ENCODE measurements at places on chromosomes 2 and 18.

DNA sequence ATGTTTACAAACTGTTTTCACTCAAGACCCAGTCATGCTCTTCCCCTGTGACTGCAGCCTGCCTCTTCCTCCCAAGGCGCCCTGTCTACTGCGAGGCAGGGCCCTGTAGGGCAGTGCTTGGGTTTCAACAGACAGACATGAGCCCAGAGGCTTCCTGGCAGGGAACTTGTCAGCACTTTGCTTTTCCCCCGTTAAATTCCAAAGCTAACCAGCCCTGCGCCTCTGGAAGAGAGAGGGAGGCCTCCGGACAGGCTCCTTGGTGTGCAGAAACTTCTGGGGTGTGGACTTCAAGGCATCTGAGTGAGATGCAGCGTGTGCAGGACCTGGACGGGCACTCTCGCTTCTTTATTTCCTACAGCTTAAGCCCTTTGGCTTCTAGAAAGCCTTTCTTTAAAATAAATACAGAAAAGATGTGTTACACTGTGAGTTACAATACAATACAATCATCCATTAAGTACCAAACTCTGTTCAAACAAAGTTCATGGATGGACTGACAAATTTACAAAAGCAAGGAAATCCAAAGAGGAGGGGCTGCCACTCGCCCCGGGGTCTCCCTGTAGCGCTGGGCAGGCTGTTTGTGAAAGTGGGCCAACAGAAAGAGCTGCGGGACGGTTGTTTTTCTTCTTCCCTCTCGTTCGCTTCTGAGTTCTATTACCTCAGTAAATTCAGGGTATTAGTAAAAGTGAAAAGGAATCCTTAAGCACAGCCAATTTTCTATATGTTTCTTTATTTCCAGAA lies 8.8 kb upstream of the ZNF516 start:
- DNase-seq, result no peak

DNA sequence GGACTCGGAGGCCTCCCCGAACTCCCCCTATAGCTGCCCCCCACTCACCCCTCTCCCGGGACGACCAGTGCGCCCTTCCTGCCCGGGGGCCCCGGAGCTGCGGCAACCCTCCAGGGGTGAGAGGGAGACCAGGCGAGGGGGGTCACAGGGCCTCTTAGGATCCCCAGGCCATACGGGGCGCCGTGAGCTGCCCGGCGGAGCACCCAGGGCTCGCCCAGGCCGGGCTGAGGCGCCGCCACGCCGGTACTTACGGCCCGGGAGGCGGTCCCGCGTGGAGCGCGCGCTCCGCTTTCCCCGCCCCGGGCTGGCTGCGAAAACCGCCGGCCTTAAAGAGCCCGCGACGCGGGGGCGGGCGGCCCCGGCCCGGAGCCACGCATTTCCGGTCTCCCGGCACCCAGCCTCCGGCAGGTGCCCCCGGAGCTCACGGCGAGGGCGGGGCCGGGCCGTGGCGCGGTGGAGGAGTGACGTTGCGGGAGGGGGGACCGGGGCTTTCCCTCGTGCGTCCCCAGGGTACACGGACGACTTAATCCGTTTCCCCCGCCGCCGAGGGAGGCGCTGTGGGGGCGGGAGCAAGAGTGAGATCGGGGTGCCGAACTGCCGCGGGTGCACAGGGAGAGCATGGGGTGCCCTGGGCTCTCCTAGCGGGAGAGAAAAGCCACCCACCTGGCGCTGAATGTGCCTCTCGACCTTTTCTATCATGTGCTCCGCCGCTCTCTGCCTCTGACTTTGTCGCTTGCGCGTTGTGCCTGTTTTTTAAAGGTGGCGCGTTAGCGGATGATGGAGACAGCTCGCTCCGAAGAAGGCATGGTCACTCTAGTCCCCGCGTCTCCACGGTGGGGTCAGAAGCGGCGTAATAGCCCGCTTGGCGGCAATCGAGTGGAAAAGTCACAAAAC lies at the start of gene METTL21A:
Gene METTL21A, minus strand, starts transcription at position 381 of the 894 bp plus-strand sequence. CDS start 1,019 bp downstream, outside the sequence.
- DNase-seq, result peak; percentile 83

DNA sequence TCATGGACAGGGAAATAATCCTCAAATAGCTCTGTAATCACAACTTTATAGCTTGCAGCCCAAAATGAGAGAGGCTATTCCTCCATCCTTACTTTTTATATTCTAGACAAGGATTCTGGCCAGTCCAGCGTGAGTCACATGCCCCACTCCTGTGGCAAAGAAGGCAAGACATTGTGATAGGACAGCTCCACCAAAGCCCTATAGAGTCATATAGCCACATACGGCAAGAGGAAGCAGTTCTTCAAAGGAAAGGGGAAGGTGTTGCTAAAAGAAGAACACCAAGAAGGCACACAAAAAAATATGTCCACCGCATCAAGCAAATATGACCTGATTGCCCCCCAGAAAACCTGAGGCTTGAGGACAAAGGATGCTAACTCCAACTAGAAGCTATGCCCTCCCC lies 3.4 kb upstream of the GFPT1 start:
- DNase-seq, result no peak

GRCh38 chr2:148670773-148671172 lies 26.2 kb downstream of the EPC2 start:
- no peak for DNase-seq

GRCh38 chr18:48952287-48953103 lies 1.7 kb upstream of the SMAD7 start:
- peak; percentile 94 for DNase-seq

- DNase-seq, result no peak
These were observed 60.8 kb downstream of the NRP2 start for GRCh38 chr2:205743137-205743536.

- DNase-seq, result no peak
These were observed 56.6 kb downstream of the TRPM8 start for GRCh38 chr2:233973786-233974185.

DNA sequence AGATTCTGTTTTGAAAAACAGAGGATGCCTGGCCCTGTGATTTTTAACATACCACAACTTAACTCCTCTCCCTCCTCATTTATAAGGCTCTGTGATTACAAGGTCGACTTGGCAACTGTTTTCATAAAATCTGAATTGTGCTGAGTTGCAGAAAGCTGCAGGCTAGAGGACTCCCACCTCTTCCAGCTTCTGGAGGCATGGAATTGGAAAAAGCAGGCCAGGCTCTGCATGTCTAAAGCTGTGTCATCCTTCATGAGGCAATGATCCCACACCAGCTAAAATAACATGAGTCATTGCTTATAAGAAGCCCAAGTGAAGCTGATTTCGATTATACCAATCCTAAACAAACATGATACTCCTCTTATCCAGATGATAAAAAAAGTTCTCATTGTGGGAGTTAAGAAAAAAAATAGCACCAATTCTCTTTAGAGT lies 11.7 kb downstream of the ARHGAP28 start:
- peak; percentile 99 for DNase-seq

DNA sequence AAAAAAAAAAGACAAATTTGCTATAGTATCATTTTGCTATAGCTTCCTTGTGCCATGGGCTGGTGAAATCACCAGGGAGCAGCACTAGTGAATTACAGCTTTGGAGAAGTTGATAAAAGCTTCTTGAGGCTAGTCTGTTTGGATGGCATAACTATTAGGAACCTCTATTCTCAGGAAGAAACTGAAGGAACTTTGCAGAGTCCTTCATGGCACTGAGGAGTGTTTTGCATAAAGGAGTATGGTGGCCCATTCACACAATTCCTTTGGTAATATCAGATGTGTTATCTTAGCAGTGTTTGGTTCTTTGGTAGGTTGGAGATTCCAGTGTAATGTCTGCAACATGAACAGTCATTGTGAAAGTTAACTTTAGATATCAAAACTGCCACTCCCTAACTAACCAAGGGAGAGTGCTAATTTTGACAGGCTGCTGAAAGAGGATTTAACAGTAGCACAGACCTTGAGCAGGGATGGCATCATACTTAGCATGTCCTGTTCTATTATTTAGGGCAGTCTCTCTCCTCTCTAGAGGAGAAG lies 76.6 kb upstream of the ZFP36L2 start:
- no peak for DNase-seq

GRCh38 chr2:96143848-96144480 lies 1.3 kb downstream of the DUSP2 start:
- DNase-seq, result no peak

- DNase-seq, result peak; percentile 36
These were observed 141.4 kb downstream of the SPP2 start for GRCh38 chr2:234191819-234192407.

- peak; percentile 43 for DNase-seq
These were observed 13.1 kb downstream of the PPP3R1 start for GRCh38 chr2:68238955-68239822.

DNA sequence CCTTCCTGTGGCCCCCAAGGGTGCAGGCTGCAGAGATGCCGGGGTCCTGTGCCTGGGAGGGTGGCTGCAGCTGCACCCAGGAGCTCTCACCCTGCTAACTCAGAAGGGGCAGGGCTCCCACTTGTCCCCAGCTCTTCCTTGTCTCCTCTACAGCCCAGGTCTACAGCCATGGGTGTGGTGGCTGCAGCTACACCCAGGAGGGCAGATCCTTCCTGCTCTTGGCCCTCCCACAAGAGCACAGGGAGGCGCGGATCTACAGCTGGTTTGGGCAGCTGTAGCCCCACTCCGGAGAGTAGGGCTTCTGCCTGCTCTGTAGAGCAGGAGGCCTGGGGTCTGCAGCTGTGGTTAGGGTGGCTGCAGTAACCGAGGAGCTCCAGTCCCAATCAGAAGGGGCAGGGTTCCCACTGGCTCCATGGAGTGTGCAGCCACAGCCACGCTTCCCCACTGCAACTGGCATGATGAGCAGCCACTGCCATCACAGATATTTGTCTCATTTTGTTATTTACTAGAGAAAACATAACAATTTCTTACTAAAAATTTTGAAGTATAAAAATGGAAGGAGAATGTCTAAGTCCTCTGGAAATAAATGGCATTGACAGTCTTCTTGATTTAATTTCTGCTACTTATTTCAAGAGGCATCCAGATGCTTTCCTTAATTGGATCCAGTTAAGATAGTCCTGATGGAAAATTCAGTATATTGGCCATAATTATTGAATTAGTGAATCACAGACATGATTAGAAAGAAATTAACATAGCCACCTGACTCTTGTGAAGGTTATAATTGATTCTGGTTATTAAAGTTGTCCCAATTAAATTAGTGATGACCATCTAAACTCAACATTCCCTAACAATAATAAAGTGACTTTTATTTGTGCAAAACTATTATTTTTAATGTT lies 233.6 kb downstream of the KCNE4 start:
- no peak for DNase-seq

DNA sequence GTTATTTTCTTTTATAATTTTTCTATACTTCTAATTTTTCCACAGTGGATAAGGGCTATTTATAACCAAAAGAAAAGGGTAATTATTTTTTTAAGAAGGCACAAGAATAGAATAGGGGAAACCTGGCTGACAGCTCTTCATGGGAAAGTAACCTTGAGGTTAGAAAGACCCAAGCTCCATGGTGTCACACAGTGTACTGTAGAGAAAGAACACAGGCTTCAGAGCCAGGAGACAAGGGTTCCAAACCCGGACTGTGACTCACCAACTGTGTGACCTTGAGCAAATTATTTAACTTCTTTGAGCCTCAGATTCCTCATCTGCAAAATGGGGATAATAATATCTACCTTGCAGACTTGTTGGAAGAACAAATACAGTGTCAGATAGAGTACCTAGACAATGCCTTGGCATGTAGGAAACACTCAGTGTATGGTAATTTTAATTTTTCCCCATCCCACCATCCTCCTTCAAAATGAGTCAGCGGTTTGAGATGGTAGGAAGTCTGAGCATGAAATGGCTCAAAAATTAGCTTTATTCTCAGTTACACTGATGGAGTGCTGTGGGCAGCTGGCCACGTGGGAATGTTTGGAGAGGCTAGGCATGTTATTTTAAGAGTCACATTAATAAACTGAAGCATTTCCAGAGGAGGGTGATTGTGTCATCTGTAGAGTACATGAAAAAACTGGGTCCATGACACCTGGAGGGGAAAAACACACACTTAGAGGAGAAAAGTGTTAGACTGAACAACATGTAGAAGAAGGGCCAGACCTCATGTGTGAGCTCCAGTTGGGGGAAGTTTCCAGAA lies 36.7 kb downstream of the TMEM37 start:
- DNase-seq, result peak; percentile 50

- peak; percentile 87 for DNase-seq
These were observed 224.3 kb downstream of the ANAPC1 start for GRCh38 chr2:111659361-111660333.

DNA sequence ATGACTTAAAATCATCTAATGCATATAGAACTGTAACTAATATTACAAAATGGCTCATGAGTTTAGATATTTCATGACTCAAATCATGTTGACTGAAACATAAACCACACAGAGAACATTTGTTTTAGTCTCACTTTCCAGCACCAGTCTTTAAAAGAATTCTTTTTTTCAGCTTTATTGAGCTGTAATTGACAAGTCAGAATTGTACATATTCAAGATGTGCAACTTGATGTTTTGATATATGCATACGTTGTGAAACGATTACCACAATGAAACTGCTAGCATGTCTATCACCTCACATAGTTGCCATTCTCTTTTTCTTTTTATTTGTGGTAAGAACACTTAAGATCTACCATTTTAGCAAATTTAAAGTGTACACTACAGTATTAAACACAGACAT lies 25.0 kb upstream of the TMEM178A start:
- no peak for DNase-seq

DNA sequence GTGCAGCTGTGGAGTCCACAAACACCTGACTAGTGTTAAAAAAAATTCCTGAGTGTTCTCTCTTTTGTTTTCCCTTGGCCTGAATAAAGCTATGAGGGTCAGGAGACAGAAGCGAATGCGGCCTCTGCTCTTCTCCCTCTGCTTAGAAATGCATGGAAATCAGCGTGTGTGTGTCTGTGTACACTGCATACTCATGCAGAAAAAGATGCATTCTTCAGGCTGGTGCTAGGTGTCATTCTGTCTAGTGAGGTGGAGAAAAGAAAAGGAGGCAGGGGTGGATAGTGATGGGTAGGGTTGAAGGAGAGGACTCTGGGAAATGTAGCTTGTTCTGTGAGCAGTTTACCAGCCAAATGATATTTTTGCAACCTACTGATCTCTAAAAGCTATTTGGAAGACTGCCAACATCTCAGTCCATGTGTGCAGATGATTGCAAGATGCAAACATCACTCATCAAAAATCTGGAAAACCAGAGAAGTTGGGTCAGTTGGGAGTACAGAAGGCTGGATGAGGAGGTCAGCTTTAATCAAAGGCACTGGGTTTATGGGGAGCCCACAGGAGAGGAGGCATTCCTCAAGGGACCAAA lies 177.7 kb downstream of the INSIG2 start:
- peak; percentile 13 for DNase-seq

GRCh38 chr18:7369006-7369405 lies 138.1 kb downstream of the LRRC30 start:
- no peak for DNase-seq

DNA sequence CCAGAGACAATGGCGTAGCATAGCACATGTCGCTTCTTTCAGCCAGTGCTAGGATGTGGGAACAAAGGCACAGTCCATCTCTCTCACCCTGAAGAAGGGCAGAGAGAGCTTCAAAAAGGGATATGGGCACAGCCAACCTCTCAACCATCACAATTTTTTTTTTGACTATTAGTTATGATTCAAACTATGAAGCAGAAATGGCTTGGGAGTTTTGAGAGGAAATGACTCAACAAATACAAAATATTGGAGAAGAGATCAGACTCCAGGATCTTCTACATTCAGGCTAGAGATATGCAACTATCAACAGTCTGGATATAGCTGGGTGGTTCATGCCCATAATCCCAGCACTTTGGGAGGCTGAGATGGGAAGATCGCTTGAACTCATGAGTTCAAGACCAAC lies 109.1 kb downstream of the MCFD2 start:
- DNase-seq, result peak; percentile 96
